A673 (cell line): ENCODE measurements at places on chromosomes 7 and 10. TPM values are rescaled to one million over a fixed set of nuclear protein-coding genes. Genes with fewer than 3 reads are reported as not detected.

- H3K27ac ChIP-seq: no peak overlapping the region
- peaks cover 21% of the 10 kb centered on the region for H3K27me3 ChIP-seq
- no peak overlapping the region for H3K4me3 ChIP-seq
- no peaks in the 10 kb centered on the region for H3K36me3 ChIP-seq
Measured at GRCh38 chr7:25597946-25598345, 369.7 kb upstream of the NPVF start.

- no peaks in the 10 kb centered on the region for H3K27me3 ChIP-seq
- H3K36me3 ChIP-seq: no peaks in the 10 kb centered on the region
- H3K27ac ChIP-seq: no peak overlapping the region
- H3K4me3 ChIP-seq: no peak overlapping the region
- no peak for DNase-seq
- no peaks in the 10 kb centered on the region for H3K4me1 ChIP-seq
Measured at GRCh38 chr7:36208997-36209813, 56.2 kb downstream of the EEPD1 start.

GRCh38 chr10:87847550-87847949 lies 15.8 kb downstream of the KLLN start:
- H3K27me3 ChIP-seq: no peaks in the 10 kb centered on the region
- H3K36me3 ChIP-seq: no peaks in the 10 kb centered on the region
- no peak for DNase-seq

Gene EFCAB10
- not detected in 2 replicates for total RNA-seq

Gene NEBL
- total RNA-seq: 7.5 and 11.5 TPM in 2 replicates
